ENCODE measurements at places on chromosomes 2 and 18. TPM values are rescaled to one million over a fixed set of nuclear protein-coding genes. Genes with fewer than 3 reads are reported as not detected.

GRCh38 chr2:105771836-105772235 is 27.1 kb downstream of the NCK2 start:
- DNase-seq: no peak

DNA sequence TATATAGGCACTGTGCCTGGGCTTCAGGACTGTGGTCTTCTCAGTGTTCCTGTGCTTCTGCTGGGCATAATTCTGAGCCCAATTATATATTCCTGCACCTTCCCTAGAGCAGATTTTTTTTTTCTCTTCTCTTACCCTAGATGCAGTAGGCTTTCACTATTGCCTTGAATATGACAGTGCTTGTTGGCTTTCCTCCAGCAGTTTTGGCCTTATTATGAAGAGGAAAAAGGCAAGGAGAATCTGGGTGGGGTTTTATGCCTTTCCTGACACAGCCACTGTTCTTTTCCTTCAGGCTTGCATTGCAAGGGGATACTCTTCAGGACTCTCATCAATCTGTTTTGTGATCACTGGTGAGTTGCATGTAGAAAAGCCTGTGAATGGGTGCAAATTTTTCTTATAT is 221.9 kb upstream of the CELF4 start:
- no peak for DNase-seq

The CDKL4 gene
- 1.5 TPM for total RNA-seq

The PDE11A gene
- total RNA-seq: not detected
